ENCODE measurements at places on chromosomes 16 and 17. TPM values are rescaled to one million over a fixed set of nuclear protein-coding genes. Genes with fewer than 3 reads are reported as not detected.

- H3K4me1 ChIP-seq: peaks cover 8% of the 10 kb centered on the region
- no peak overlapping the region for H3K27ac ChIP-seq
- H3K27me3 ChIP-seq: no peaks in the 10 kb centered on the region
- peaks cover 5% of the 10 kb centered on the region for H3K36me3 ChIP-seq
These were observed 85.1 kb downstream of the PRKCA start for GRCh38 chr17:66387392-66387981.

ST6GALNAC2 gene
- 11.8 TPM for polyA plus RNA-seq

GRCh38 chr17:13477180-13477611 lies 124.5 kb downstream of the HS3ST3A1 start:
- no peaks in the 10 kb centered on the region for H3K36me3 ChIP-seq
- DNase-seq: no peak
- H3K4me3 ChIP-seq: no peak overlapping the region
- no peaks in the 10 kb centered on the region for H3K27me3 ChIP-seq

ZNF597 gene
- polyA plus RNA-seq: 1.0 TPM

ZNF469 gene
- 0.02 TPM for polyA plus RNA-seq

TMEM88 gene
- polyA plus RNA-seq: not detected

- H3K4me1 ChIP-seq: peaks cover 15% of the 10 kb centered on the region
- peaks cover 75% of the 10 kb centered on the region for H3K36me3 ChIP-seq
- H3K27me3 ChIP-seq: no peaks in the 10 kb centered on the region
- H3K4me3 ChIP-seq: no peak overlapping the region
- peak overlapping the region; percentile 66 for H3K27ac ChIP-seq
These were observed 42.2 kb upstream of the INTS2 start for GRCh38 chr17:61970030-61970429.

DNA sequence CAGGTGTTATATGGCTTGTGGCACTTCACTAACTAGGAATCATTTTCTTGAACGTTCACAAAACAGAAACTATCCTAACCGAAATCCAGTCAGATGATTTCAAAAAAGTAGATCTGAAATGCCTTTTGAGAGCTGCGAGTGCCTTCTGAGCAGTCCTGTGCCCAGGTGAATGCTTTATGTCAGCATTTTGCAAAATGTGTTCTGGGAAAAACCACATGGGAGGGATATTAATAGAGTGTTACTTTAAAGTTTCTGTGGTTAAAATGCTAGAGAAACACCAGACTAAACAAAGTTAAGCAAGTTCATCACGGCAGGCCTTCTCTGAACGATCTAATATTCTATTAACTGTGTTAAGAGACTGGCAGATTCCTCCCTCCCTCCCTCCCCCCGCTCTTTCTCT lies 15.8 kb upstream of the RGS9 start:
- DNase-seq: no peak
- peaks cover 11% of the 10 kb centered on the region for H3K4me1 ChIP-seq
- no peaks in the 10 kb centered on the region for H3K36me3 ChIP-seq
- H3K4me3 ChIP-seq: no peak overlapping the region

HSD17B2 gene
- polyA plus RNA-seq: not detected

GRCh38 chr16:70597135-70597835 lies 49.1 kb upstream of the IL34 start:
- H3K27ac ChIP-seq: no peak overlapping the region
- DNase-seq: no peak
- H3K36me3 ChIP-seq: no peaks in the 10 kb centered on the region
- H3K4me3 ChIP-seq: no peak overlapping the region
- H3K4me1 ChIP-seq: no peaks in the 10 kb centered on the region

DNA sequence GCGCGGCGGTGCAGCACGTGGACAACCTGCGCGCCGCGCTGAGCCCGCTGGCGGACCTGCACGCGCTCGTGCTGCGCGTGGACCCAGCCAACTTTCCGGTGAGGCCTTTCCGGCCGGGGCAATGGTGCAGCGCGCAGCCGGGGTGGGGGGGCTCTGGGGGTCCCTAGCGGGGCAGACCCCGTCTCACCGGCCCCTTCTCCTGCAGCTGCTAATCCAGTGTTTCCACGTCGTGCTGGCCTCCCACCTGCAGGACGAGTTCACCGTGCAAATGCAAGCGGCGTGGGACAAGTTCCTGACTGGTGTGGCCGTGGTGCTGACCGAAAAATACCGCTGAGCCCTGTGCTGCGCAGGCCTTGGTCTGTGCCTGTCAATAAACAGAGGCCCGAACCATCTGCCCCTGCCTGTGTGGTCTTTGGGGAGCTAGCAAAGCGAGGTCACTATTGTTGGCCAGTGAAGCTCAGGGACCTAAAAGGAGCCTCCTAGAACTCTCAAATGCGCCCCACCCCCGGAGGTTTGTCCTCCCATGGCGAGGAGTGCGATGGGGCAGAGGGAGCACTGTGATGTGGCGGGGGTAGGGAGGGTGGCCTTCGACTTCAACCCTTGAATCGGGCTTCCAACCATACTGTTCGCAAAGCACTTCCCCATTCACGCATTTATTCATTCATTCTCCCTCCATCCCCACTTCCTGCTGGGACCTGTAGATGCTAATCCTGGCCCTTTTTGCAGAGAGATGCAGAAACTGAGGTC lies 770 bp downstream of the HBM start:
- H3K36me3 ChIP-seq: no peaks in the 10 kb centered on the region
- no peak overlapping the region for H3K27ac ChIP-seq

GRCh38 chr16:55120826-55121225 lies 190.2 kb downstream of the IRX5 start:
- no peaks in the 10 kb centered on the region for H3K4me1 ChIP-seq
- no peak for DNase-seq

DNA sequence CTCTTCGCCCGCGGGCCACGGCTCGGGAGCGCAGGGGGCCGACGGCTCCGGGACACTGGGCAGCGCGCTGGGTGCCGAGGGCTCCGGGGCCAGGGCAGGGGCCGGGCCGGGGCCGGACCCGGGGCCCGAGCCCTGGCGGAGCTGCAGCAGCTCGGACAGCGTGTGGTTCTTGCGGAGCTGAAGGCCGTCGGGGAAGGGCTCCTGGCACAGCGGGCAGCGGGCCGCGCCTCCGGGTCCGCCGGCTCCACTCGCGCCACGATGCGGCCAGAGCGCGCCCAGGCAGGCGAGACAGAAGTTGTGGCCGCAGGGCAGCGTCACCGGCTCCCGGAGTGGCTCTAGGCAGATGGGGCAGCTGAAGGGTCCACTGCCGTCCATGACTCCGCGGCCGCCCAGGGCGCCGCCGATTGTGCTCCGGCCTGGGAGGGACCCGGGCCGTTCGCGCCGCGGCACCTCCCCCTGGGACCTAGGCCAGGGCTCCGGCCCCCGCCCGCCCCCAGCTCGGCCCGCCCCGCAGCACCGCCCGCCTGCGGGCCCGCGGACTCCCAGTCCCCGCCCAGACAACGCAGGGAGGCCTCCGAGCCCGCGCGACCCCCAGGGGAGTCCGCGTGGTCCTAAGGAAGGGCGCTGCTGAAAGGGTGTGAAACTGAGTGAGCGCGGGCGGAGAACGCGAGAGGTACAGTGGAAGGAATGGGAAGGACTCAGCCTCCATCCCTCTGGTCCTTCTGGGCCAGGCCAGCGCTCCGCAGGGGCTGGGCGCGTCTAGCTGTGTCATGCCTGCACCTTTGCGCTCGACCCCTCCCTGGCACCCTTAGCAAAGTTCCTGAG lies at the start of gene TRIM47:
TRIM47 (minus strand) TSS at position 408 of the 825 bp plus-strand sequence; CDS start at position 375, 33 bp downstream.
- peaks cover 48% of the 10 kb centered on the region for H3K27me3 ChIP-seq
- no peak within 1 kb of the TSS for H3K27ac ChIP-seq
- H3K36me3 ChIP-seq: no peaks in the 10 kb centered on the region
- H3K4me3 ChIP-seq: peak within 1 kb of the TSS; percentile 8

DNA sequence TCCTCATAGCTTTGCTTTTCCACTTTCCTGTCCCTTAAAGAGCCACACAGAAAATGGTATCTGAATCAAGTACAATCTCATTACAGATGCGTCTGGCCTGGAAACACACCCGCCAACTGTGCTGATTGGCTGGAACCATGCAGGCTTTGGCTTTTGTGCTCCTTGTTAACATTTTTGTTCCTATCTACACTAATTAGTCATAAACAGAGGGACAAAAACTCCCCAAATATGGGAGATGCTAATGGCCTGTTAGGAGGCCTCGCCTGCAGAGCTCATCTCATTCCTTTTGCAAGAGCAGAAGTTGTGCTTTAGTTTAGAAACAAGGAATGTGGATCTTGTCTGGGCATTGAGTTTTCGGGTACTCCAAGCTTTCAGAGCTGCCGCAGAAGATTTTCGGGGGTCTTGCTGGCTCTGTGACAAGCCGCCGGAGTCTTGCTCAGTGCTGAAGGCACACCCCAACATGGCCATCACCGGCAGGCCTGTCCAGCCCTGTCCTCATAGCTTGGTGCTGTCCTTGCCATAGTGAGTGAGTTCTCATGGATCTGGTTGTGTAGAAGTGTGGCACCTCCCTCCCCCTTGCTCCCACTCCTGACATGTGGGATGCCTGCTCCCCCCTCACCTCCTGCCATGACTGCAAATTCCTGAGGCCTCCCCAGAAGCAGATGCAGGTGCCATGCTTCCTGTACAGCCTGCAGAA lies 69.8 kb downstream of the METRNL start:
- DNase-seq: no peak
- no peaks in the 10 kb centered on the region for H3K27me3 ChIP-seq

NPIPA3 gene
- not detected for polyA plus RNA-seq

DNAAF1 gene
- polyA plus RNA-seq: not detected

- no peak overlapping the region for H3K4me3 ChIP-seq
- no peaks in the 10 kb centered on the region for H3K4me1 ChIP-seq
- H3K27me3 ChIP-seq: no peaks in the 10 kb centered on the region
- no peak for DNase-seq
- no peak overlapping the region for H3K27ac ChIP-seq
- no peaks in the 10 kb centered on the region for H3K36me3 ChIP-seq
These were observed 26.4 kb upstream of the TMEM220 start for GRCh38 chr17:10756185-10756584.

GRCh38 chr17:76466775-76467130 lies 650 bp upstream of the AANAT start:
- peaks cover 8% of the 10 kb centered on the region for H3K4me1 ChIP-seq
- H3K27ac ChIP-seq: no peak overlapping the region
- H3K36me3 ChIP-seq: peaks cover 29% of the 10 kb centered on the region
- no peak overlapping the region for H3K4me3 ChIP-seq
- no peak for DNase-seq

DNA sequence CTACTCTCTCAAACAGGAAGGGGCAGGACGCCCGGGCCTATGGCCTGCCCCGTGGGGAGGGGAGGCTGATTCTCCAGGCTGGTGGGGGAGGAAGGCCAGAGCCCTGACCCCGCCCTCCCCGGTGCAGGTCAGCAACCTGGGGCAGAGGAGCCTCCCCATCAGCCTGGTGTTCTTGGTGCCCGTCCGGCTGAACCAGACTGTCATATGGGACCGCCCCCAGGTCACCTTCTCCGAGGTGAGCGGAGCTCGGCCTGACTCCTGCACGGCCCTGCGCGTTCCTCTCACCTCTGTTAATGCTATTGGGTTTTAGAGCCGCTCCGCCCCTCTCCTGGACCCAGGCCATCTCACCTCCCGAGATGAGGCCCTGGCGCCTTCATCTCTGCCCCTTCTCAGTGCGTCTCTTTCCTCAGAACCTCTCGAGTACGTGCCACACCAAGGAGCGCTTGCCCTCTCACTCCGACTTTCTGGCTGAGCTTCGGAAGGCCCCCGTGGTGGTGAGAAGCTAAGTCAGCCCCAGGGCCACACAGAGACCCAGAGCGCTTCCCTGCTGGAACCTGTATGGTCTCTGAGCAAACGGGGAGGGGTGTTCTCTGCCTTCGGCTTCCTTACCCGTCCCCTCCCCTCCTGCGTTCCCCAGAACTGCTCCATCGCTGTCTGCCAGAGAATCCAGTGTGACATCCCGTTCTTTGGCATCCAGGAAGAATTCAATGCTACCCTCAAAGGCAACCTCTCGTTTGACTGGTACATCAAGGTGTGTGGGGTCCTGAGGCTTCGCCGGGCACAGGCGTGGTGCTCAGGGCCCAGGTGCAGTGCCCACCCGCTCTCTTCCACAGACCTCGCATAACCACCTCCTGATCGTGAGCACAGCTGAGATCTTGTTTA lies 25.1 kb upstream of the ITGAX start:
- H3K4me3 ChIP-seq: no peak overlapping the region
- H3K36me3 ChIP-seq: peaks cover 80% of the 10 kb centered on the region
- no peaks in the 10 kb centered on the region for H3K4me1 ChIP-seq
- DNase-seq: no peak
- H3K27me3 ChIP-seq: no peaks in the 10 kb centered on the region

GRCh38 chr16:72905581-72905980 lies 142.3 kb downstream of the ZFHX3 start:
- no peaks in the 10 kb centered on the region for H3K27me3 ChIP-seq
- peaks cover 6% of the 10 kb centered on the region for H3K4me1 ChIP-seq
- DNase-seq: no peak
- no peak overlapping the region for H3K27ac ChIP-seq

GDPD3 gene
- polyA plus RNA-seq: not detected

DNA sequence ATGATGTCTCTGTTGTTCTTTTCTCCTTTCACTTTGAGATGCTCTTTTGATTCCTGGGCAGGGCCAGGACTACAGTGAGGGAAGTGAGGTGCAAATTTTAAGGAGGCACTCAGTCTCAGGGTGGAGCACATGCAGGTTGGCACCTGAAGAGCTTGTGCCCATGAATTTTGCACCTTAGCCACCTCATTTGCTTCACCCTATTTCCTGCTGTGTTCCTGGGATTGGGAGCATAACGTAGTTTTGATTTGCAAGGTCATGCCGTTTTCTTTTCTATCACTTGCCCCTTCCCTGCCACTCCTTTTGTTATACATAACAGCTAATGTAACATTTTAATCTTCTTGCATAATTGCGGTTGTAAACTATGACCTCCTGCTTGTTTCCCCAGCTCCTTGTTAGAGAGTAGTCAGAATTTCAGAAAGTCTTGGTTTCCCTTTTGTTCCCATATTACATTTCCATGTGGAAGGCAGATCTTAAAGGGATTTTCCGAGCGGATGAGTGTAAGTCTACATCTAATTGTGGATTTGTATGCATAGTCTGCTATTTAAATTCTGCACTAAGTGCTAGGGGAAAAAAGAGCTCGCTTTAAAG lies 9.8 kb downstream of the PMFBP1 start:
- H3K4me1 ChIP-seq: no peaks in the 10 kb centered on the region
- H3K4me3 ChIP-seq: no peak overlapping the region
- DNase-seq: no peak
- no peak overlapping the region for H3K27ac ChIP-seq

GRCh38 chr16:50197582-50197981 lies 44.5 kb downstream of the TENT4B start:
- H3K36me3 ChIP-seq: no peaks in the 10 kb centered on the region
- no peak overlapping the region for H3K4me3 ChIP-seq
- H3K27ac ChIP-seq: no peak overlapping the region
- H3K4me1 ChIP-seq: peaks cover 43% of the 10 kb centered on the region
- no peak for DNase-seq

GRCh38 chr17:27284811-27285415 lies 9.0 kb upstream of the WSB1 start:
- H3K4me3 ChIP-seq: peak overlapping the region; percentile 34
- peak overlapping the region; percentile 61 for H3K27ac ChIP-seq
- no peaks in the 10 kb centered on the region for H3K36me3 ChIP-seq
- H3K4me1 ChIP-seq: peaks cover 68% of the 10 kb centered on the region
- no peak for DNase-seq
- no peaks in the 10 kb centered on the region for H3K27me3 ChIP-seq

GRCh38 chr16:13956635-13957196 lies 36.8 kb downstream of the ERCC4 start:
- peaks cover 24% of the 10 kb centered on the region for H3K4me1 ChIP-seq
- H3K4me3 ChIP-seq: no peak overlapping the region
- H3K36me3 ChIP-seq: no peaks in the 10 kb centered on the region
- no peaks in the 10 kb centered on the region for H3K27me3 ChIP-seq
- DNase-seq: no peak

GRCh38 chr17:35972066-35972465 lies 9.2 kb downstream of the CCL16 start:
- H3K4me3 ChIP-seq: no peak overlapping the region
- H3K27me3 ChIP-seq: no peaks in the 10 kb centered on the region
- H3K27ac ChIP-seq: no peak overlapping the region
- DNase-seq: no peak

TPPP3 gene
- polyA plus RNA-seq: 83.5 TPM

CIBAR2 gene
- polyA plus RNA-seq: not detected
